ENCODE measurements at places on chromosomes 12 and 14.

DNA sequence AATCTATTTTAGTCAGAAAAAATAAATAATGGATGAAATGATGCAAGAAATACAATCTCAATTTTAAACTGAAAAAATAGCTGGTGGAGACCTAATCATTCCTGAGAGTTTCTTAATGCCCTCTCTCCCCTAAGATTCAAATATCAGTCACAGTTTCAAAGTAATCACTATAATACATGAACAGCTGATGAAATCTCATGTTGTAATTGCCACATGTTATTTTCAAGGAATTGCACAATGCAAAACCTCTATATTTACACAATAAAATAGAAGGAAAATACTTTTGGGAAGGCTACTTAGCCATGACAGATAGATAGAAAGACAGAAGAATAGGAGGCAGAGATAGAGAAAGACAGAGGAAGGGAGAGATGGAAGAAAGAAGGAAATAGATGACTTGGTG is 18.2 kb downstream of the IFNG-AS1 start:
- no peak for DNase-seq

DNA sequence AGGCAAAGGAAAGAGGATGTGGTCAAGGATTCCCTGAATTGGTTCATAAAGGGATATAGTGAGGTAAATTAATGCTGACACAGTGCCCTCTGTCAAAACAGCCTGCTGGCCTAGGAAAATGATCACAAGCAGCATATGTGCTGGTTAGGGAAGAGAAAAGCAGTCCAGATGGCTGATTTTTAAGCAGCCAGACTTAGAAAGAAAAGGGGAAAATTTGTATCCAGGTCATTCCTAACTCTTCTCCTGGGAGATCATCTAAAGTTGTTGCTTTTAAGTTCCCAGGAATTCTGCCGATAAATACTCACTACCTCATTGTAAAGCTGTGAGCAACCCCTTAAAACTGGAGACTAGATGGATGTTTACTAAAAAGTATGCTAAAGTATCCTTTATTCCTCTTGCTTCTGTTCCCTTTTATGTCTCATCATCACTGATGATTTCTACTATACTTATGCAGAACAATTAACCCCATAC is 46.4 kb upstream of the CNOT2 start:
- no peak for DNase-seq

DNA sequence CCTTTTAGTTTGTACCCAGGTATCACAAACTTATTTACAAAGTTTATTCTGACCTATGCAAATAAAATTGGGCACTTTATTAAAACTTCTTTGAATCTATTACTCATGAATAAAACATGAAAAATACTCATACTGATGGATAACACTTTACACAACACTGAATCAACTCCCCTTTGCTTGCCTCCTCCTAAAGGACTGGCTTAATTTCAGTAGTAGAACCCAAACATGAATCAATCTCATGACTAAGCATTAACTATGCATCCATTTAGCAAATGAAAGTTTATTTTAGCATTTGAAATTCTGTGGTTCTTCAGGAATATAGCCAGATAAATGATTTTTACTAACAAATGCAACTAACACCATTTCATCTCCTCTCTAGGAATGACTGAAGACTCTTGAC is 32.4 kb downstream of the DENND5B start:
- DNase-seq = no peak

GRCh38 chr12:105449431-105449830 is 118.9 kb downstream of the C12orf75 start:
- DNase-seq = no peak

- no peak for DNase-seq
Observed at GRCh38 chr12:98355322-98355721, 160.1 kb upstream of the TMPO start.

DNA sequence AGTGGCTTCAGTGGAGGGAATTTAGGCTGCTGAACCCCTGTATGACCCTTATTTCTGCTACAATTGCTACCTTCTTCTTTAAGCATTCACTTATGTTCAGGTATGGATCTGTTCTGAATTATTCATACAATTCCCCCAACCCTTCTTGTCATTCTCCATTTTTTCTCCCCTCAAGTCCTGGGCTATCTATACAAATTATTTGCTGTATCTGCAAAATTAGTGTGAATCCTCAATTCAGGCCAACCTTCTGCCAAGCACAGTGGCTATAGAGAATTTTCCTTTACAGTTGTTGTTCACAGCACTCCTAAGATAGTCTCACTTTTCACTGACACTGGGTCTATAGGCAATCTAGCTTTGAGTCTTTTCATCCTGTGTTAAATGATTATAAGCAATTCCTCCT is 119.2 kb upstream of the CNTN1 start:
- no peak for DNase-seq

Data from NCI-H460 (cell line).